Fibroblast of skin of left biceps (primary cell): ENCODE measurements at places on chromosomes 1 and 21.

GRCh38 chr1:81071072-81071858, 729.5 kb upstream of the ADGRL2 start:
- DNase-seq = no peak

DNA sequence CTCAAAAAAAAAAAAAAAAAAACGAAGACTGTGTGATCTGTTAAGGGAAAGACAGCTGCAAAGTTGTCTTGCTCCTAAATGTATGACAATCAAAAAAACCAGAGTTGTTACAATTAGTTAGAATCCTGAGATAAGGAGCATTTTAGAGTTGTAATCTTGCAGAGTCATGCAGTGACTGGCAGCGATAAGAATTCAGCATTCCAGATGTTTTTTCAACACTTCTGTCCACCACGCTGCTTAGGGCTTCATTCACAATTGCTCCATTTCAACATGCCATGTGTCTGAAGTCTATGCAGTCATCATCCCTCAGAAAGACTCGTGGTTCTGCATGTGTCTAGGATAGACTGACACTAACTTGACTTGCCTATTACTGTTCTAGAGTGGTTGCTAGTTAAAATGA, 102.4 kb upstream of the BACE2 start:
- DNase-seq = peak; percentile 59

DNA sequence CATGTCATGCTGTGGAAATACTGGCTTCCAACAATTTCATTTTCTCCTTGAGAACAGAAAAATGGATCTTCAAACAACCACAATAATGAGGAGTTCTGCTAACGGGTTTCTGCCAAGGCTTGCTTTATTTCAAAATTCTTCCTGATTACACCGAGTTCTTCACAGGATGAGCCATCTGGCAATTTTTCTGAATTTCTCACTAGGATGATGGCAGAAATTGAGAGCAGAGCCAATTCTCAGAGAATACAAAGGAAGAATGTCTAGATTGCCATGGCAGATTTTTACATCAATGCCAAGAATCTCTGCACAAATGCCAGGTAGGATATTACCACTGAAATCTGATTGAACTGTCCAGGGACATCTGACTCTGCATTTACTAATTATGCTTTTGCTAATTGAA, 619.0 kb upstream of the CHRM3 start:
- DNase-seq = no peak

GRCh38 chr1:77976433-77977076, 2.3 kb downstream of the FUBP1 start:
- no peak for DNase-seq

- no peak for DNase-seq
Observed at GRCh38 chr1:23244256-23244761, 27.0 kb upstream of the HTR1D start.

GRCh38 chr1:169727307-169727706, 6.6 kb downstream of the SELE start:
- no peak for DNase-seq

DNA sequence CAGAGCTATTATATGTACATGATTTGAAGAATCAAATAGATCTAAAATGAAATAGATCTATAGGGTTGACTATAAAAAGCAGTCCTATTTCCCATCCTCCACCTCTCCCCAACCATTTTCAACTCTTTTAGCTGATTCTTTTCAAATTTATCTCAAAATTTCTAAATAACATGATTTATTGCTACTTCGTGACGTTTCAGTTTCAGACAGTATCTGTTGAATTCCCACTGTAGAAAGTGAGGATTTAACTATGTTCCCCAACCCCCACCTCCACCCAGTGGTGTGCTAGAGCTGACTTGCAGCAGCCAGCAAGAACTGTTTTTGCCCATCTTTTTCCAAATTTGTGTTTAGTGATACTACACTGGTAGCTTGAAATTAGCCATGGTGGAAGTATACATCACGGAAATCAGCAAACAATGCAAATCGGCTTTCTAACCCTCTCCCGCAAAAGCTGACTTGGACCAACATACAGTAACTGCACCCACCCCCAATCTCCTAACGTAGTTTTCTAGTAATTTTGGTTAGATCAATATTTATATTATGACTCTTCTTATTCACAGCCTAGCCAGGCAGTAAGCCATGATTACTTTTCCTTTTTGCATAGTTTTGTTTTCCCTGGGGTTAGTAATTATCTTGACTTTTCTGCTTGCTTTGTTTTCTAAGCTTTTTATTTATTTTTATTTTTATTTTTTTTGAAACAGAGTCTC, 10.9 kb downstream of the SEMA4A start:
- no peak for DNase-seq

DNA sequence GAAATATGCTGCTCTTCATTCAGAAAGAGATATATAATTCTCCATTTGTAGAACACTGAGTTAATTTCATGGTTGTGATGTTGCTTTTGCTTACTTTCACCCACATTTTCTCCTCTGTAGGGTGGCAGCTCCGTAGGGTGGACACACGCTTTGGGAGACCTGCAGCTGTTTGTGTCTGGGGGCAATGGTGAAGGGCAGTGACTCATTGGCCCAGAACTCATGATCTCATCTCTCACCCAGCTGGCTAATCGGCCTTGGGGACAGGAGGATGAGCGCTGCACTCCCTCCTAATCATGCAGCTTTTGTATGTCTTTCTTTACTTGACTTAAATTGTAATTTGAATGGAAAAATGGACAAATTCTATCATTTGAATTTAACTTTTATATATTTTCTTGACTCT, 9.6 kb downstream of the DISC1 start:
- DNase-seq = no peak

GRCh38 chr1:80023358-80023757, 1016.8 kb upstream of the ADGRL4 start:
- DNase-seq = peak; percentile 0

DNA sequence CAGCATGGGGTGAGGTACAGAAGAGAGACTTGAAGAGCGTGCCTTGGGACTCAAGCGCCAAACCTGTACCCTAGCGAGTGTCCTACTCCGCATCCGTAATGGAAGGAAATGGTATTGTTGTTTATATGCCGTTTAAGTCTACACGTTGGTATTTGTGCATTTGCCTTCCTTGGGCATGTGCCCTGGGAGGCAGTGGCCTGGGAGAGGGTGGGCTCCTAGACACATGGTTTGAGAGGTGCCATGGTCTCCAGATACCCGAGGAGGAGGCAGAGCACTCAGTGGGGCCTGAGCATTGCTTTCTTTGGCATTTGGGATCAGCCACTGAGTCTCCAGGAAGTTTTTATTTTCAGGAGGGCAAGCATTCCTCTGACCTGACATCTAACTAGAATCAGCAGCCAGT, 6.5 kb downstream of the ZNF672 start:
- no peak for DNase-seq

GRCh38 chr1:40309374-40310128, 7.5 kb downstream of the COL9A2 start:
- DNase-seq = no peak

GRCh38 chr1:114154963-114155322, 1.3 kb upstream of the SYT6 start:
- no peak for DNase-seq

DNA sequence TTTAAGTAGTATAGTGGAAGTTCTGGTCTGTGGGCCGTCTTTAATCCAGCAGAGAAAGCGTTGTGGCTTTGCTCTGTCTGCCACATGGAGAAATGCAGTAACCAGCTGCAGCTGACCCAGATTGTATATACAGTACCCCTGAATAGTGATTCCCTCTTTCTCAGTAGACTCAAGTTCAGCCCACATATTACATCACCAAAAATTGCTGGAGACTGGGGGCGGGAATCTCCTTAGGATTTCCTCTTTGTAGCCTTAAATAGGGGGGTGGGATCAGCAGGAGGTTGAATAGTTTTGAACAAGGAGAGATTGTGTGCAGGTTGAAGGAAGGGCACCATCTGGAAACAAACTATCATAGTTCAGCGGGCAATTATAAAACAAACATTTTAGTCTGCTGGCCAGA, at the start of gene ANGPTL1:
Gene ANGPTL1 (minus strand): TSS at position 134 of the 400 bp plus-strand sequence. CDS start 5,301 bp downstream, outside the sequence.
- DNase-seq = no peak

DNA sequence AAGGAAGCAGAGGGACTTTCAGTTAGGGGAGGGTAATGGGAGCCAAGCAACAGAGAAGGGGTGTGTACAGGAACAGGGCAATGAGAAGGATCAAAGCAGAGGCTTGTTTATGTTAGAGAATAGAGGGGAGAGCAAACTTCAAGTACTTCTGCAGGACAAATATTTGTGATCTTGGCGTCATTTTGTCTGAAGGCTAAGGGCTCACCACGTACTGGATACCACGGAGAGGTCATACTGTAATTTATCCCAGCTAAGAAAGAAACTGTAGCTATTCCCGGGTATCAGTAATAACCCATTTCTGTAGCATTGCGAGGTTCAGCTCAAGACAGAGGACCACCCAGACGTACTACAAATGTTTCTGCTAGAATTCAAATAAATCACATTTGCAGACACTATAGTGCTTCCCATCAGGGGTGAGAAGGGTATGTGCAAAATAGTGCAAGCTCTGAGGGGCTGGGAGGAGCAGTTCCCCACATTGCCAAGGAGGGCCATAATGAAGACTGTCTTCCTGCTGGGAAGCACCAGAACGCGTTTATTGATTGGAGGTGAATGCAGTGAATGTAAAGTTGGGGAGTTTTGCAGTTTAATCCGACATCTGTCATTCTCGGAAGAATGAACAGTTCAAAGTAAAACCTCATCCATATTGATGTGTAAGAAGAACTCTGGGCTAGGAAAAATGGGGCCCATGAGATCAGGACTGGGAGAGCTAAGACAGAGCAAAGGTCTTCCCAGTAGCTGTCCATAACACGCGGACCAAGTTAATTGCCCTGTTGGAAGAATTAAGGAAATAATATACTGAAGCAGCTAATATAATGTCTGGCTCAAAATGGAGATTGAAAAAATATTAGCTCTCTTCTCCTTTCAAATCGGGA, 136.9 kb downstream of the RWDD3 start:
- DNase-seq = no peak

DNA sequence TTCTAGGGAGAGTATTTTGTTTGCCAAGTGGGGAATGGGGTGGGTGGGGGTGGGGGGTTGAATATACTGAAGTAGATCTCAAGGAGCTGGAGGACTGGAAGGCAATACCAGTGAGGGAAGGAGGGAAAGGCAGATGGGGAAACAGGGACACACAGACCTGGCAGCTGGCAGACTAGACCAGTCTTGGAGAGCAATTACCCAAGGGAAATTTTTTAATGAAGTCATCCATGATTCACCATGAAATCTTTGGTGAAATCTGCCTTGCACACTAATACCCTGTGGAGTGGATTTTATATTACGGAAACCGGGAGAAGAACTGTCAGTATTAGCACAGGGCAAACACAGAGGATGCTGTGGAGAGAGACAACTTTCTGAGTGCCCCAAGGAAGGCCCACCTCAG, 29.7 kb upstream of the MARK1 start:
- no peak for DNase-seq

GRCh38 chr1:243264717-243265116, 8.9 kb downstream of the SDCCAG8 start:
- DNase-seq = peak; percentile 70

- DNase-seq = no peak
Observed at GRCh38 chr1:93685918-93686317, 4.3 kb upstream of the BCAR3 start.
